ENCODE measurements at places on chromosomes 4 and X.

DNA sequence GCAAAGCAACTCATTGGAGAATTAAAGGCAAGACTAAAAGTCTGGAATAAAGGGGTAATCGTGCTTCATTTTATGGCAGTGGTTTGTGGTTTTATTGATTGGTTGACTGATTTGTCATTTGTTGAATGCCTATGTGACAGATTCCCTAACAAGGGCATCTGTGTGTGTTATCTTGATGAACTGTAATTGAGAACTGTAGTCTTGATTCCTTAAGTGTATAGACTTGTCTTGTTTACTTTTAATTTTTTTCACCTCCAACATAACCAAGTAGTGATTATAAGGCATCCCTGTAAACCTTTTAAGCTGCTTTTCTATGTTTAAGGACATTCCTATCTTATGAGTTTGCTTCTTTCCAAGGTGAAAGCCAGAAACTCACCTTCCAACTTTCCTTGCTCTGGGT, 216.0 kb upstream of the TAPT1 start:
- DNase-seq = no peak

- DNase-seq = peak; percentile 74
These were observed 10.9 kb upstream of the EXOSC9 start for GRCh38 chr4:121789960-121790829.

- DNase-seq = no peak
These were observed 117.6 kb downstream of the CBR4 start for GRCh38 chr4:168892475-168892874.

DNA sequence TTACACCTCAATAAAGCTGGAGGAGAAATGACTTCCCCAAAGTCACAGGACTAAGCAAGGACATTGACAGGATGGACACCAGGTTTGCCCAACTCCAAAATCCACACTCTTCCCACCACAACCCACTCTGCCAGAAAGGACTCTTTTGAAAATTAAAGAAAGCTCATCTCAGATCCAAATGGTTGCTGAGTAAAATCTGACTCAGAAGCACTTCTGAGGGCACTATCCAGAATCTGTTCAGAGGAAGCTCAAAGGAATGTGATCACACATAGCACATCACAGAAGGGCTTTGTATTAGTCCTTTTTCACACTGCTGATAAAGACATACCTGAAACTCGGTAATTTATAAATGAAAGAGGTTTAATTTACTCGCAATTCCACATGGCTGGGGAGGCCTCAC, 155.5 kb downstream of the RAB28 start:
- DNase-seq = peak; percentile 52

GRCh38 chr4:140367738-140368137, 5.7 kb upstream of the SCOC start:
- DNase-seq = peak; percentile 44

DNA sequence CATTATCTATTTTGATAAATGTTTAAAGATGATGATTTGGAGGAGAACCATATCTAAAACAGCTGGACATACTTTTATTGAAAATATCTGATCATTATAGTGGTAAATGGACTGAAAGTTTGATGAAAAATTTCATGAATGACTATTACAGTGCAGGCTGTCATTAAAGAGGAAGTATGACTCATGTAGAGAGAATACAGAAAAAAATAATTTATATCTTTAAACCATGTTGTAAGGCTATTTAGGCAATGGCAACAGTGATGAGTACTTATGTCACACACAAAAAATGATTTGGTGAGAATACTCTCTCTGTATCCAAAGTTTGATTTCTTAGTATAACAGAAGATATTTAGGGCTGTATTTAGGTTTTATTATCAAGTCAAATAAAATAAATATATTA, 3.9 kb upstream of the GLRB start:
- DNase-seq = peak; percentile 16

DNA sequence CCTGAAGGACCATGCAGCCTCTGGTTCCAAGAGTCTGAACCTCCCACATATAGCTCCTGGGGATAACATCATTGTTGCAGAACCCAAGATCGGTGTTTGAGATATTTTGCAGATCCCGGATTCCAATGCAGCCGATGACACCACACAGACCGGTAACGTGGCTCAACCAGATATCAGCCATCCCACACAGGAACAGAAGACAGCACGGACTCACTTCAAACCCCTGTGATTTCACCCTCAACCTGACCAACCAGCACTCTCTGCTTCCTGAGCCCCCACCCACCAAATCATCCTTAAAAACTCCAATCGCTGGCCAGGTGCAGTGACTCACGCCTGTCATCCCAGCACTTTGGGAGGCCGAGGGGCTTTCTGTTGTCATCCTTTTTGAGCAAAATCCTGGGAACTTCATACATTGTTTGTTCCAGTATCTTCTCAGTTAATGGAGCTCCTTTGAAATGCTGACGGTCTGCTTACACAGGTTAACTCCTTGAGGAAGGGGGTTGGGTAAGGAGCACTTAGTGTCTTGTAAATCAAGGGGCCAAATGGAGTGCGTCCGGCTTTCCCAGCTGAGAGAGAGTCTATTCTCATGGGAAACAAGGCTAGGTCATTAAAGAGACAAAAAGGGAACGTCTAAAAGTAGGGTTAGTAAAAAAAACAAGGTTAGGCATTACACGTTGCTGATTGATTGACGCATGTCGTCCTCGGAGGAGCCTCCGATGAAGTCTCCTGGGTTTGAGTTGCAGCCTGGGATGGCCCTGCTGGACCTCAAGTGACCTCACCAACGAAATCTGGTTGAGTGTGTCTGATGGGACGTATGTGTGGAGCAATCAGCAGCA, 230.4 kb downstream of the CRLF2 start:
- no peak for DNase-seq

DNA sequence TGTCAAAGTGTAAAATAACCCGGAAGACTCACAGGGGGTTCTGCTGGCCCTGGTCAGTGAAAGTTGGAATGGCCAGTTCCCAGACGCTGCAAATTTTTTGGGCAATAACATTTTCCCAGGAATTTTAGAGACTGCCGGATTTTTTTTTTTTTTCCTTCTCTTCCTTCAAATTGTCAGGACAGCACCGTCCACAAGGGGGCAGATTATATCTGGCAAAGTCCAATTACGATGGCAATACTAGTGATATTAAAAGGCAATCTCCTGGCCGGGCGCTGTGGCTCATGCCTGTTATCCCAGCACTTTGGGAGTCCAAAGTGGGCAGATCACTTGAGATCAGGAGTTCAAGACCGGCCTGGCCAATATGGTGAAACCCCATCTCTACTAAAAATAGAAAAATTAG, 20.5 kb downstream of the SLC25A5 start:
- no peak for DNase-seq

DNA sequence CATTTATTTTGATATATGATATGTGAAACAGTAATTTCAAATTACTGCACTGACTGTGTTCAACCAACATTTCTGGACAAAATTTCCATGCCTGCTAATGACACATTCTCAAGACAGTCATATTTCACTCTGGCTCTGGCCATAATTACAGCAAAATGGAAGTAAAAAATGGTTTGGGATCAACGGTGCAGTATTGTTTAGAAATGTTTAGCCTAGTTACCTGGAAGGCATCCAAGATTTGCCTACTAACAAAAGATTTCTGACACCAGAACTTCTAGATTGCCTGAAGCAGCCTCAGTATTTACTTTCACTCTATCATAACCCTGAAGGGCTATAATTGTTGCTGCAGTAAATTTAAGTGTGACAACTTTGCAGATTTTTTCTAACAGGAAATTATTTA, 416.3 kb downstream of the PCDH10 start:
- no peak for DNase-seq

- DNase-seq = no peak
These were observed 8.9 kb downstream of the DGKQ start for GRCh38 chr4:964346-965025.

DNA sequence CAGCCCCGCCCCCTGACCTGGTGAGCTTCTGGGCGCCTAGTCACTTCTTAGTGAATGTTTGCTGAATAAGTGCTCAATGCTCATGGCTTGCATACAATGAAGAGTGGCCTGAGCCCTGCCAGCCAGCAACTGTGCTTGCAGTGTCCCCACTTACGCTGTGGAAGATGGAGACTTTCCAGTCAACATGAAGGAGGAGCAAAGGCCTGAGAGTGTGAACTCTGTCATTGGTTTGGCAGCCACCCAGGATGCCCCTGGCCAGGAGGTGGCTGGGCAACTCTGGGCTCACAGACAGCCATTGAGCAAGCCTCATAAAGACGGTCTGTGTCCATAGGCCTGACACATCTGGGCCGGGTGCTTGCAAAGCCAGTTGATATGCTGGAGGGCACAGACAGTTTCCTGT, 72.1 kb upstream of the MAMLD1 start:
- peak; percentile 3 for DNase-seq

GRCh38 chr4:5386921-5387320, 321.4 kb downstream of the EVC2 start:
- DNase-seq = no peak

DNA sequence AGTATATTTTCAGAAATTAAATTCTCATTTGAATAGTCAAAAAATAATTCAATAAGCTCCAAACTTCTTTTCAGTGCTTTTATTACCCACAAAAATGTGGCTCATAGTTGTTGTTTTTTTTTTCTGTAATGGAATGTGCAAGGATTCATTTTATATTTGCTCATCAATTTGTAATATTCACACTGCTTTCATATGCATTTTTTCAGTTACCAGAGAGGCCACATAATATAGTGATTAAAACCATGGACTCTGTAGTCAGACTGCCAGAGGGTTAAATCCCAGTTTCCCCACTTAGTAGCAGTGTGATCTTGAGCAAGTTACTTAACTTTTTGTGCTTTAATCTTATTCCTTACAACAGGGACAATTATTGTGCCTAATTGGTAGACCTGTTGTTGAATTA, 64.5 kb downstream of the FAM9B start:
- peak; percentile 13 for DNase-seq

- no peak for DNase-seq
These were observed 19.8 kb upstream of the TMLHE start for GRCh38 chrX:155632431-155633100.

- peak; percentile 72 for DNase-seq
These were observed 26.2 kb downstream of the ZNF827 start for GRCh38 chr4:145912376-145912775.

- DNase-seq = no peak
These were observed 291.3 kb downstream of the PDHA2 start for GRCh38 chr4:96131186-96131585.

DNA sequence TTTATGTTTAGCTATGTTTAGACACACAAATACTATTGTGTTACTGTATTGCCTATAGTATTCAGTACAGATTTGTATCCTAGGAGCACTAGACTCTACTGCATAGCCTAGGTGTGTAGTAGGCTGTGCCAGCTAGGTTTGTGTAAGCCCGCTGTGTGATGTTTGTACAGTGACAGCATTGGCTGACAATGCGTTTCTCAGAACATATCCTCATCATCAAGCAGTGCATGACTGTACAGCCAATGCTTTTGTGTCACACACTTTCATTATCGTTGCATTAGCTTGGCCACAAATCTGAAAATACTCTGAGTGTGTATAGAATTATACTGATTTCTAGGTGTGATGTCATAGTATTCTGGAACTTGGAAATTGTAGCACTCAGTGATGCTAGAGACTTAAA, 63.4 kb downstream of the CLDN34 start:
- DNase-seq = no peak

All from foreskin fibroblast (primary cell).